Renal pelvis (tissue), 12 donors: ENCODE measurements at places on chromosomes 2 and 18. TPM values are rescaled to one million over a fixed set of nuclear protein-coding genes. Genes with fewer than 3 reads are reported as not detected.

Gene COL3A1
- polyA plus RNA-seq: 906 TPM

Gene TTC31
- polyA plus RNA-seq: 34.1 TPM

Gene LIPT1
- polyA plus RNA-seq: 19.0 TPM

- DNase-seq: no peak
Measured at GRCh38 chr2:239853706-239854327, 171.3 kb downstream of the NDUFA10 start.

DNA sequence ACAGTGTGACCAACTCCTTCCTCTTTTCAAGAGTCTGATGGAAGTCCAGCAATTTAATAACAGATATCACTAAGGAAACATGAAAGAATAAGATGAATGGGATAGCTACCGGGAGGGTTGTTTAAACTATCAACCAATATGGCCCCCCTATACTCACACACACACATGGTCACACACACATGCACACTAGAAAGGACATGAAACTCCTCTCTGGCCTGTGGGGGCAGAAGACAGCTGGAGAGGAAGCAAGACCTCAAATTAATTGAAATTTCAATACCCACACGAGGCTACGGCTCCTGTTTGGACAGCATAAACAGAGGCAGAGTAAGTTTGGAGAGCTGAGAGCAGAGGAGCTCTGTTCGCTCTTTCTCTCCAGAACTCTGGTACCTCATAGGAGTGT lies 34.7 kb upstream of the REEP1 start:
- DNase-seq: no peak

DNA sequence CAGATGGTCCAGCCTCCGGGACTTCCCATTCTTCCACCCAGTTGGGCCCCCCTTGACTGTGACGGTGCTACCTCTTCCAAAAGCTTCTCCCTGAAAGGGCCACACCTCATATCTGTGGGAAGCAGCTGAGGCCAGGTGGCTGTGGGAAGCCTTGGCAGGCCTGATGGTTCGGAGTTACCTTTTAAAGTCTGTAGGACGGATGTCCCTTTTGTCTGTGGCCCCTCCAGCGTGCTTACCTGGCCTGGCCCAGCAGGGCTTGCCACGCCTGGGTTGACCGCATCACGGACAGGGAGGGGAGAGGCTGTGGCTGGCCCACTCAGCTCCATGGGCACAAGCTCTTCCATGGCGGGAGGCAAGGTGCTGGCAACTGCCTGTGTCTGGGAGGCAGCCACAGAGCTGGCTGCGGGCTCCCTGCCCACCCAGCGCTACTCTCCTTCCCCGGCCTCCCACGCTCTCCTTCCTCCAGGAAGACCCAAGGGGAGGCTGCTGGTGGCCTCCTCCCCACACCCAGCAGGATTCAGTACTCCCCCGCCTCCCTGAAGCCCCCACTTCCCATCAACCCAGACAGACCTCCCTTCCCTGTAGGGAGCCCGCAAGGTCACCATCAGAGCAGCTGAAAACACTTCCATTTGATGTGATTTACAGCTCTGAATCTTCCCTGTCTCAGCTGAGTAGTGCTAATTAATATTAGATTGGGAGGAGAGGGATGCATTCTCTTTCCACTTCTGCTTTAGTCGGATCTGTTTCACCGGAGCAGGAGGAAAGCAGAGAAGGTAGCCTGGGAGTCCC lies 52.8 kb downstream of the EDAR start:
- DNase-seq: peak; percentile 84

DNA sequence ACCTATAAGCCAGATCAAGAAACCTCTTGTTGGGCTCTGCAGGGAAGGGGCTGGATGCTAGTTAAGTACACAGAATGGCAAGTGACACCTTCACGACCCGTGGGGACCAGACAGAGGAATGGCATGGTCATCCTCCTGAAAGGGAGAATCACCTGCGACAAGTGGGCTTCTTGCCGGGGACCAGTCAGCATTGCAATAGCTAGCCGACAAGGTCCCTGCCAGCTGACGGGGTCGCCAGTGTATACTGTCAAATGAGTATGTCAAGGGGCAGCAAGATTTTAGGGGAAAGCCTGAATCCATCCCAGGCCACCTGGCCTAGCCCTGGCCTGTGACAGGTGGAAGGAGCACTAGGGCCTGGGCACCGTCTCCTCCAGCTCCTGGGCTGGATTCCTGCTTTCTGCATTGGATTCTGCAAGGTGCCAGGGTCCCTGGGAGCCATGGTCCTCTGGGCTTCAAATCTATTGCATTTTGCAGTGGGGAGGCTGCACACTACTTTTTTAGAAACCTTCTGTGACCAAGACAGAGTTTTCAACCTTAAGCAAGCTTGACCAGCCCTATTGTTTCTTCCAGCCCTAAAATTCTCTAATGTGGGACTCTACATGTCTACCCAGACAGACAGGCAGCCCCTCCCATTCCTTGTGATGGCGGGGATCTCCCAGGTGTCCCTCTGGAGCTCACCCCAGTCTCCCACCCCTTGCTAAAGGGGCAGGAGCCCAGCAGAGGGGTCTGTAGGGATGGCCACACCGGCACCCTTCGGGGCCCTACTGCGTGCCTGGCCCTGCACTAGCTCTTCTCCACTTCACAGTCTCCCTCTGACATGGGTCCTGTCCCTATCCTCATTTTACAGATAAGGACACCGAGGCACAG lies 178.5 kb downstream of the GLI2 start:
- no peak for DNase-seq

DNA sequence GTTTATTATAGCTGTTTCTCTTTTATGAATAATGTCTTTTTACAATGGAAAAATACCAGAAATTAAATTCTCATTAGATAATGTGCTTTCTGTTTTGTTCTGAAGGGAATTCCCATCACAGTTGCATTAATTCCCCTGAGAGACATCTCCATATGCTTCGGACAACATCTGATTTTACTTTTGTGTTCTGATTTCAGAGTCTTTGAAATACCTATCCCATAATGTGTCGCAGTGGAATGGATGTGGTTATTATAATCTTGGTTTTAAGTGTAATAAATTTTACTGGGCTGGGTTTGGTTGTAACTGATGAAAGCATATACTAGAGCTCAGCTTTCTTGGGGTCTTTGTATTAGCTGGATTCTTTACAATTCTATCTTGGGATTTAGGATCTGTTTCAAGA lies 12.5 kb downstream of the SPTBN1 start:
- no peak for DNase-seq

- DNase-seq: no peak
Measured at GRCh38 chr2:199136681-199137080, 321.1 kb downstream of the SATB2 start.

- DNase-seq: no peak
Measured at GRCh38 chr18:49648811-49649210, 87.0 kb downstream of the LIPG start.

DNA sequence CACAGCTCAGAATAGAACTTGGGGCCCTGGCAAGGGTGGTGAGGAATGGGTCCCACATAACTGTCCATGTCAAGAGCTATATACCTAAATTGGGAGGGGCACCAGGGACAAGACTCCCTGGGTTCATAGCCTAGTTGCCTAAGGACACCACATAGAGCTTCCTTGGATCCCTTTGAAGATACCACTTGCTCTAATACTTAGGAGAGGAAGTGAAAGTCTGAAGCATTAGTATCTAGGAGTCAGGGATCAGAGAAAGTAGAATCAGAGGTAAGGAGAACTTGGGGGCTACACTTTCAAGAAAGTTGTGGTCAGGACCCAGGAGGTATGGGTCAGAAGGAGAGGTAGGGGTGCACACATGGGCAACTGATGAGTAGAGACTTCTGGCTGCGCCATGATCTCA lies 318.2 kb upstream of the SLC39A10 start:
- DNase-seq: no peak
